Muscle of leg (tissue), 16 donors: ENCODE measurements at places on chromosomes 4 and X. TPM values are rescaled to one million over a fixed set of nuclear protein-coding genes. Genes with fewer than 3 reads are reported as not detected.
A peak's percentile ranks its signal among the peaks of the same experiment; 100 is the strongest.

DNA sequence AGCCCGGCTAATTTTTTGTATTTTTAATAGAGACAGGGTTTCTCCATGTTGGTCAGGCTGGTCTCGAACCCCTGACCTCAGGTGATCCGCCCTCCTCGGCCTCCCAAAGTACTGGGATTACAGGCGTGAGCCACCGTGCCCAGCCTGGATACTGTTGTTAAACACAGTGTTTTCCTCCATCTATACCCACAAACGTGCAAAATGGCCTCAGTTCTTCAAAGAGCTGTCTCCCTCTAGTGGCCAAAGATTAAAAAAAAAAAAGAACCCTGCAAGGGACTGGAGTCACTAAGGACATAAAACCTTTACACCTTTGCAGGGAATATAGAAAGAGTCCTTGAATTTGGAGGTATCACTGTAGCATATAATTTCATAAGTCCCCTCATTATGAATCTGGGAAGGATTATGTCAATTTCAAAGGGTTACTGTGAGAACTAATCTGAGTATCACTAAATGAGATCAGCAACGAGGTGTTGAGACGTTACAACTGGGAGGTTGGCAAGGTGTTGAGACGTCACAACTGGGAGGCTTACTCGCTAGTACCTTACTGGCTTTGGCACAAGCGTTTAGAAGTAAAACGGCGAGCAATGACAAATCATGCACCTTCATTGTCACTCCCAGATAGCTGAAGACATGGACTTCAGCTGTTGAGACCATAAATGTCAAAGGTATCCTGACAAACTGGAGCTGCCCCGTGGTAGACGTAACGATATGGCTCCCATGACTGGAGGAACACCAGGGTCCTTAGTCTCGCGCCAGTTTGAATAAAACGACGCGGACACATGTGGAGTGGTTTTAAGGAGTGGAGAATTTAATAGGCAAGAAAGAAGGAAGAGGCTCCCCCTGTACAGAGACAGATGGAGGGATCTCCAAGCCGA lies 33.4 kb upstream of the ENPP6 start:
- DNase-seq: peak; percentile 68
- H3K36me3 ChIP-seq: no peaks in the 10 kb centered on the region
- no peak overlapping the region for H3K27ac ChIP-seq
- peaks cover 10% of the 10 kb centered on the region for H3K4me1 ChIP-seq
- H3K27me3 ChIP-seq: no peaks in the 10 kb centered on the region
- H3K4me3 ChIP-seq: no peak overlapping the region

DNA sequence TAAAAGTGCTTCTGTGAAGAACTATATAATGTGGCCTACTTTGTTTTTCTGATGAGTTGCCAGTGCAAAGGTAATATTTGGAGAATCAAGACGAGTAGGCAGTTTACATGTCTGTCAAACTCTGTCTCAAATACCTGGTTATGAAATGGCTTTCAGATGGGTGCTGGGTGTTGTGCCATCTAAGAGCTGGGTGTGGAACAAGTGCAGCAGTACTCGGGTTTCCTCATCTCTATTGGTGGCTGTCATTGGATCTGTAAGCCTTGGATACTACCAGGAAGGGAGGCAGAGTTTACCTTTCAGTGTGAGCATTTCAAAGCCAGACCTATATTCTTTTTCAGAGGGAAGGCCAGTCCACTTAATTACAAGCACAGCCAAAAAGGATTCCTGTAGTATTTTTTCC lies 37.2 kb downstream of the MTM1 start:
- no peak overlapping the region for H3K27ac ChIP-seq
- peaks cover 6% of the 10 kb centered on the region for H3K36me3 ChIP-seq
- H3K27me3 ChIP-seq: peaks cover 4% of the 10 kb centered on the region
- H3K4me3 ChIP-seq: no peak overlapping the region
- no peaks in the 10 kb centered on the region for H3K4me1 ChIP-seq

DNA sequence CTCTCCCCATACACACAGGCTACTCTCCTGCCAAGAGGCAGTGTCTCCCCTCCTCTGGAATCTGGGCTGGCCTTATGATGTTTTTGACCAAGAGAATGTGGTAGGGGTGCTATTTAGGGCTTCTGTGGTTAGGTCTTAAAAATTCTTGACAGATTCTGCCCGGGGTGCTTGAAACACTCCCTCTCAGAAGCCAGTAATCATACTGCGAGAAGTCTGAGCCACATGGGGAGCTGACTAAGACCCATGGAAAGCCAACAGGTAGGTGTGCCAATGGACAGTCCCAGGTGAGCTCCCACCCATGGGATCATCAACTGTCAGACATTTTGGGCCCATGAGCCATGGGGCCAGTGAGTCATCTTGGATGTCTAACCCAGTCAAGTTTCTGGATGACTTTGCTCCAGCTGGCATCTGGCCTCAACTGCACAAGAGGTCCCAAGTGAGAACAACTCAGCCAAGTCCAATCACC lies 315.7 kb downstream of the FBXW7 start:
- DNase-seq: no peak
- no peaks in the 10 kb centered on the region for H3K4me1 ChIP-seq
- H3K27me3 ChIP-seq: no peaks in the 10 kb centered on the region
- H3K27ac ChIP-seq: no peak overlapping the region
- H3K4me3 ChIP-seq: no peak overlapping the region
- H3K36me3 ChIP-seq: no peaks in the 10 kb centered on the region

- no peak for DNase-seq
- no peaks in the 10 kb centered on the region for H3K4me1 ChIP-seq
- no peak overlapping the region for H3K4me3 ChIP-seq
Observed at GRCh38 chrX:20500171-20500865, 233.6 kb upstream of the RPS6KA3 start.

DNA sequence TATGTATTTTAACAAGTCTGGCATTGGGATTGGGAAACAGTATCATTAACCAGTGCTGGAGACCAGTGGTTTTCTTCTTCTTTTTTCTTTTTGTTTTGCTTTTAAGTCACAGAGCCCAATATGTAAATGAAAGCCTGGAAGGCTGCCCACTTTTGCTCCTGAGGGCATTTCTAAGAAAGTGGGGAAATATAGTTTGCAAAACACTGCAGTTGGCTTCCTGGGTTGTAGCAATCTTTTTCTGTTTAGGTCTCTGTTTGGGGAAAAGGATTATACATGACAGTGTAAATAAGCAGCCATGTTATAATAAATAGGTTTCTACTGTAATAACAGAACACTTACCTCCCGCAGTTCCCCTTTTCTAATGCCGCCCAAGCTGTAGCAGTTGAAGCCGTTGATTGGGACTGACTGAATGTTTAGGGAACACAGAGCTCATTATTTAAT lies 105.5 kb downstream of the TMEM164 start:
- peaks cover 5% of the 10 kb centered on the region for H3K36me3 ChIP-seq
- peak; percentile 21 for DNase-seq
- H3K27me3 ChIP-seq: peaks cover 14% of the 10 kb centered on the region
- H3K27ac ChIP-seq: no peak overlapping the region
- no peaks in the 10 kb centered on the region for H3K4me1 ChIP-seq
- H3K4me3 ChIP-seq: no peak overlapping the region

DNA sequence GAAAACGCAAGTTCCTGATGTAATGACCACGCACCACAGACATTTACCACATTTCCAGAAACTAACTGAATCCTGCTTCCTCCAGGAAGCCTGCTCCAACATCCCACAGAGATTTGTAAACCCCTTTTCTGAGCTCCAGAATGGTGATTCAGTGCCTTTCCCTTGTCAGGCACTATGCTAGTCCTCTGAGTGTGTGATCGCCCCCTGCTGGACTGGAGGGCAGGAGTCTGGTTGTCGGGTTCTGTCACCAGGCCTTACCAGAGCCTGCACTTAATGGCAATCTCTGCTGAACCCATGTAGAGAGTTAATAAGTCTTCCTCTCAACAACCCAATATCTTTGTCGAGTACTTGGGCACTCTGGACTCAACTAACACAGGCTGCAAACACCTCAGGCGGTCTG lies 14.5 kb upstream of the KDM5C start:
- H3K27ac ChIP-seq: no peak overlapping the region
- H3K36me3 ChIP-seq: peaks cover 5% of the 10 kb centered on the region
- no peak for DNase-seq
- H3K27me3 ChIP-seq: peaks cover 51% of the 10 kb centered on the region

DNA sequence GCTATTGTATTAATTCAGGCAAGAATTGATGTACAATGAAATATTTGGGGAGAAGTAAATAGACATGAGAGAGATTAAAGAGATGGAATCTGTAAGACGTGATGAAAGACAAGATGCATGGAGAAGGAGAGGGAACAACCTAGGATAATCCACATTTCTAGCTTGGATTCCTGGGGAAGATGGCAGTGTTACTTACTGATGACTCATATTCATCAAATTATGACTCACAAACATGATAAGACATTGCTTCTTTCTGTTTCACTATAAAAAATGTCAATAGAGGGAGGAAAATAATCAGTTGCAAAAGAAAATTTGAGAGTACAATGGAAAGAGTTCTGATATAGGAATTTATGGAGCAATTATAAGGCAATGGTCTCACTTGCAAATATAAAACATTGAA lies 104.1 kb upstream of the BMP3 start:
- DNase-seq: no peak
- no peak overlapping the region for H3K27ac ChIP-seq
- no peaks in the 10 kb centered on the region for H3K36me3 ChIP-seq
- peaks cover 9% of the 10 kb centered on the region for H3K4me1 ChIP-seq

GRCh38 chrX:68183612-68184214 lies 249.6 kb downstream of the OPHN1 start:
- no peaks in the 10 kb centered on the region for H3K4me1 ChIP-seq
- H3K27me3 ChIP-seq: no peaks in the 10 kb centered on the region
- no peaks in the 10 kb centered on the region for H3K36me3 ChIP-seq
- H3K4me3 ChIP-seq: no peak overlapping the region

GRCh38 chr4:150145090-150145945 lies 67.1 kb downstream of the DCLK2 start:
- no peaks in the 10 kb centered on the region for H3K36me3 ChIP-seq
- H3K4me1 ChIP-seq: no peaks in the 10 kb centered on the region
- no peaks in the 10 kb centered on the region for H3K27me3 ChIP-seq
- DNase-seq: no peak
- no peak overlapping the region for H3K4me3 ChIP-seq
- H3K27ac ChIP-seq: no peak overlapping the region

GRCh38 chrX:65575022-65575421 lies 40.4 kb upstream of the LAS1L start:
- no peaks in the 10 kb centered on the region for H3K4me1 ChIP-seq
- no peaks in the 10 kb centered on the region for H3K36me3 ChIP-seq
- DNase-seq: no peak
- H3K4me3 ChIP-seq: no peak overlapping the region
- no peak overlapping the region for H3K27ac ChIP-seq

GRCh38 chr4:28926156-28926555 lies 1794.0 kb upstream of the PCDH7 start:
- H3K27ac ChIP-seq: no peak overlapping the region
- H3K27me3 ChIP-seq: no peaks in the 10 kb centered on the region
- H3K36me3 ChIP-seq: no peaks in the 10 kb centered on the region
- no peak for DNase-seq
- H3K4me1 ChIP-seq: no peaks in the 10 kb centered on the region

DNA sequence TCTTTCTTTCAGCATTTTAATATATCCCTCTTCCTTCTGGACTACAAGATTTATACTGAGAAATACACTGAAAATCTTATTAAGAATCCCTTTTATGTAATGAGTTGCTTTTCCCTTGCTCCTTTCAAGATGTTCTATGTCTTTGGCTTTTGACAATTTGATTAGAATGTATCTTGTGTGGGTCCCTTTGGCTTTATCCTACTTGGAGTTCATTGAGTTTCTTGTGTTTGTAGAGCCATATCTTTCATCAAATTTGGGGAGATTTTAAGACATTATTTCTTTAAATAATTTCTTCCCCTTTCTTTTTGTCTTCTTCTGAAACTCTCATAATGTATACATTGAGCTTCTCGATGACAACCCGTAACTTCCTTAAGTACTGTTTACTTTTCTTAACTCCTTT lies 739.9 kb upstream of the AMOT start:
- peaks cover 3% of the 10 kb centered on the region for H3K27me3 ChIP-seq
- no peak for DNase-seq
- H3K4me3 ChIP-seq: no peak overlapping the region
- no peaks in the 10 kb centered on the region for H3K4me1 ChIP-seq

- H3K4me3 ChIP-seq: no peak overlapping the region
- H3K27me3 ChIP-seq: no peaks in the 10 kb centered on the region
- no peaks in the 10 kb centered on the region for H3K36me3 ChIP-seq
- no peak for DNase-seq
- no peaks in the 10 kb centered on the region for H3K4me1 ChIP-seq
Observed at GRCh38 chr4:140116442-140117104, 37.4 kb downstream of the MAML3 start.

DNA sequence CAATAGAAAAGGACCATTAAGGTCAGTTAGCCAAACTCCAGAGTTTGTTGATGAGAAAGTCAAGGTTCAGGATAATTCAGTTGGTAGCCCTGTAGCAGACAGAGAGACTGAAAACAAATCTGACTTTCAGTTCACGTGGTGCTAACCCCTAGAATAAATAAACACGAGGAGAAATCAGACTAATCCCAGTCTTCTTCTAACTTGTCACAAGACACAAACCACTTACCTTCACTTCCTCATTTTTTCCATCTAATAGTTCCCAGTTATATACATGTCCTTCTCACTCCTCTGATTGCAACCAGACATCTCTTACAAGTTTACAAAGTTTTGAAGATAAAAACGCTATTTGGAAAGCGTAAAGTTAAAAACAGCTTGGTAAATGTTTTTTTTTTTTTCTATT lies 7.7 kb downstream of the TLR7 start:
- H3K4me3 ChIP-seq: no peak overlapping the region
- H3K27ac ChIP-seq: no peak overlapping the region
- peaks cover 9% of the 10 kb centered on the region for H3K27me3 ChIP-seq
- H3K36me3 ChIP-seq: no peaks in the 10 kb centered on the region

CXCL5 gene
- 0.09 TPM for polyA plus RNA-seq

ZFP42 gene
- 0.33 TPM for polyA plus RNA-seq

RCHY1 gene
- 26.0 TPM for polyA plus RNA-seq

AFF1 gene
- polyA plus RNA-seq: 18.9 TPM

GC gene
- polyA plus RNA-seq: 3.7 TPM

EGF gene
- 7.5 TPM for polyA plus RNA-seq

MAEA gene
- polyA plus RNA-seq: 41.3 TPM

USP51 gene
- polyA plus RNA-seq: 3.5 TPM

CT45A2 gene
- polyA plus RNA-seq: not detected

UGT2B7 gene
- 0.26 TPM for polyA plus RNA-seq
